Activated CD4-positive, alpha-beta T cell treated with anti-CD3 and anti-CD28 coated beads for 36 hours (primary cell): ENCODE measurements at places on chromosomes 11 and 22.

- DNase-seq: peak; percentile 51
These were observed 34.9 kb upstream of the CD82 start for GRCh38 chr11:44530413-44531115.

DNA sequence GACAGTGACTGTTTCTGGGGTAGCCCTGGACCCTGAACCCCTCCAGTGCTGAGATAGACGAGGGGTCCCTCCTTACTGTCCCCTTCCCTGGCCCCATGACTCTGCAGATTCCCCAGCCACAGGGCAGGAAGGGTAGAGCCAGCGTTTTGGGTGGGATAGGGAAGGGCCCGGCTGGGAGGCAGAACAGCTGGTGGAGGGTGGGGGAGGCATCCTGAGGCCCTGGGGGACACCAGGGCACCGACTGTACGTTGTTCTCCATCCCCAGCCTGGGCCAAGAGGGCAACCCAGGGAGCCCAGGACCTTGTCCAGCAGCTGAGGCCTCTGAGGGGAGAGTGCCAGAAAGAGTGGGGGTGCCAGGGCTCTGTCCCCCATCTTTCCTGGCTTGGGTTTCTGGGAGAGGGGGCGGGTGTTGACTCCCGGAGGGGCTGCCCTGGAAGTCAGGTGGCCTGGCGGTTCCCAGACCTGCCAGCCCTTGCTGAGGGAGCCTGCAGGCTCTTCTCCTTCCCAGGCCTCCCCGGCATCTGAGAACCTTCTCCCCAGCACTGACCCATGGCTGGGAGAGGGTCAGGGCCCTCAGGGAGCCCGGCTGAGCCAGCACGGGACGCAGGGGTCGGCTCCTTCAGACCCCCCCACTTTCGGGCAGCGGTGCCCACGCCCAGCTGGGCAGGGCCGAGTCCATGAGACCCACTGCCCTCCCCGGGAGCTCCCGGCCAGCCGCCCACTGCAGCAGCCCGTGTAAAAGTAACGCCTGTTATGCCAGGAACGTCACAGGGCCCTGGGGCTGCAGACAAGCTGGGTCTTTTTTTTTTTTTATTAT is 30.3 kb downstream of the IGF2 start:
- DNase-seq: no peak

DNA sequence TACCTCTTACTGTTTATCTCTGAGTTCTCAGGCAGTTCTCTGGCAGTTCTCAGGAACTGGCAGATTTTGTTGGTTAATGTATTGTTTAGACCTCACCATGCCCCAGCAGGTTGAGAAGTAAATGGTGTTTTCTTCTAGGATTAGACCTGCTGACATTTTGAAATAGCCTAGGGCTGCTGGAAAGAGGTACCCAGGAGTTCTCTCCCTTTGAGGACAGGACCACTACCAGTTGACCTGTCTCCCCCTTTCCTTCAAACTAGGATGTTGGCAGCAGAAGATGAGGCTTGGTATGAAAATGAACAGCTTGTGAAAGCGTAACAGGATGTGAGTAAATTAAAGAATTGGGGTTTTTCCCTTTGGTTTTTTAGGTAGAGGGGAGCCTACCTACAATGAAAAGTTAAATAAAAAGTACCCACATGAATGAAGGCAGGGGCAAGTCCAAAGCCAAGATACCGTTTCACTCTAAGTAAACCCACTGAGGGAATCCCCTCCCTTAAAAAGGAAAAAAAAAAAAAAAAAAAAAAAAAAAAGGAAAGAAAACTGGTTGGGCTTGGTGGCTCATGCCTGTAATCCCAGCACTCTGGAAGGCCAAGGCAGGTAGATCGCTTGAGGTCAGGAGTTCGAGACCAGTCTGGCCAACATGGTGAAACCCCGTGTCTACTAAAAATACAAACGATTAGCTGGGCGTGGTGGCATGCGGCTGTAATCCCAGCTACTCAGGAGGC is 96.2 kb downstream of the PDHX start:
- DNase-seq: peak; percentile 45

DNA sequence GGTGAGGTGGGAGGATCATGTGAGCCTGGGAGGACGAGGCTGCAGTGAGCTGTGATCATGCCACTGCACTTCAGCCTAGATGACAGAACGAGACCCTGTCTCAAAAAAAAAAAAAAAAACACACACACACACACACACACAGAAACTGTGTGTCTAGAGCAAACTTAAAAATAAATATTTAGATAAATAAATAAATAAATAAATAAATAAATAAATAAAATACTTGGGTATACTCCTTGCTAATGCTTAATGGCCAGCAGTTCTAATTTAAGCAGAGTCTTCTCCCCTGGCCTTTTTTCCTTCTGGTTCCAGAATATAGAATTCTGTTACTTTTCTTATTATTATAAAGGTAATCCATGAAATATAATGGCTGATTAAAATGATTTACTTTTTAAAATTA is 5.1 kb upstream of the ARL2 start:
- DNase-seq: no peak

DNA sequence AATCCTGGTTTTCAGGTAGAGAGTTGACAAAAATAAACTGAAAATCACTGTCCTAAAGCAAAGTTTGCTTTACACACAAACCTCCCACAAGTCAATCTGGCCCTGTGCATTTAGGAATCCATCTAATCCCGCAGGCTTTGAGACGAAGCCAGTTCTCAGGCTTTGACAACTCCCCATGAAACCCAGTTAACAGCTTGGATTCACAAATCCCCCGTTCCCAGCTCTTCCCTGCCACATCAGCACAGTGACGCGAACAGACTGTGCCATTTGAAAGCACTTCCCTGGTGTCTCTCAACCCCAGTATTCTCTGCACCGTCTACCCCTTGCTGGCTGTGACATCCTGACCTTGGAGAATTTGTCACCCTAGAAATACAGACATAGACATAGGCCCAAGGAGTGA is 117.8 kb downstream of the OPCML start:
- DNase-seq: no peak

- DNase-seq: peak; percentile 71
These were observed 19.2 kb downstream of the NPTXR start for GRCh38 chr22:38824585-38824984.

DNA sequence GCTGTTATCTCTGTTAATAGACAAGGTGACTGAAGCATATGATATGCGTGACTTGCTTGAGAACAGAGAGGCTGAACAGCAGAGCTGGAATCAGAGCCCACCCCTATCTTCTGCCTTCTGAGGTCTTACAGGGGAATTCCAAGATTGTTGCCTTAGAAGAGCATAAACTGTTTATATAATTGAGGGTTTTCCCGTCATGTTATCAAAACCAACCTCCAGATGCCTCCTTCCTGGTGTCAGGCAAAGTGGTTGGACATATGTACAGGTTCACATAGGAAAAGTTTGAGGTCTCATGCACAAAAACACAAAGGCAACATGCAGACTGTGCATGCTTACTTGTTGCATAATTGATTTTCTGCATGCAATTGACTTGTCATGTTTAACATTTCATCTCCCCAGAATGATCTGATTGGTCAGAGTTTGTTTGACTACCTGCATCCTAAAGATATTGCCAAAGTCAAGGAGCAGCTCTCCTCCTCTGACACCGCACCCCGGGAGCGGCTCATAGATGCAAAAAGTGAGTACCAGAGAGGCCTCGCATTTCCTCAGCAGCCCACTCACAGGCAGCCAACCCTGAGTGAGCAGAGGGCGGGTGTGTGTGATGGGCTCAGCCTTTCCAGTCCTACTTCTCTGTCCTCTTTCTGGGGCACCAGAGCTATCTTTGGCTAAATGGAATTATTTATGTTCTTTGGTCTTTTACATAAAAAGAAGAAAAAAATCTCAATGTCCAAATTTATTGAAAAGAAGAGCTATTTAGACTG is 88.9 kb downstream of the BMAL1 start:
- no peak for DNase-seq

DNA sequence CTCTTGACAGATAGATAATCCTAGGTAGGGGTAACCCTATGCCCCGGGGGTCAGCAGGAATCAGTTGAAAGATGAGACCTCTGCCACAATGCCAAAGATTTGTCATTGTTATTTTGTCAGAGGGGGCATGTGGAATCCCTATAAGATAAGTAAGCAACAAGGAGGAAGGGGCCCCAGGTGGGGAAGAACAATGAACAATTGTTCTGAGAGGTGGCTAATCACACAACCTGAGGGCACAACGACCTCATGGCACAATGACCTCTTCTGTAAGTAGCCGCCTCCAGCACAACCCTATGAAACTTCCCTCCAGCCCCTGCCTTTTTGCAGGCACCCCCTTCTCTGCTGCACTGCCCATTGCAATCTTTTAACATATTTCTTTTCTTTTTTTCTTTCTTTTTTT is 11.8 kb upstream of the FBLN1 start:
- DNase-seq: no peak

DNA sequence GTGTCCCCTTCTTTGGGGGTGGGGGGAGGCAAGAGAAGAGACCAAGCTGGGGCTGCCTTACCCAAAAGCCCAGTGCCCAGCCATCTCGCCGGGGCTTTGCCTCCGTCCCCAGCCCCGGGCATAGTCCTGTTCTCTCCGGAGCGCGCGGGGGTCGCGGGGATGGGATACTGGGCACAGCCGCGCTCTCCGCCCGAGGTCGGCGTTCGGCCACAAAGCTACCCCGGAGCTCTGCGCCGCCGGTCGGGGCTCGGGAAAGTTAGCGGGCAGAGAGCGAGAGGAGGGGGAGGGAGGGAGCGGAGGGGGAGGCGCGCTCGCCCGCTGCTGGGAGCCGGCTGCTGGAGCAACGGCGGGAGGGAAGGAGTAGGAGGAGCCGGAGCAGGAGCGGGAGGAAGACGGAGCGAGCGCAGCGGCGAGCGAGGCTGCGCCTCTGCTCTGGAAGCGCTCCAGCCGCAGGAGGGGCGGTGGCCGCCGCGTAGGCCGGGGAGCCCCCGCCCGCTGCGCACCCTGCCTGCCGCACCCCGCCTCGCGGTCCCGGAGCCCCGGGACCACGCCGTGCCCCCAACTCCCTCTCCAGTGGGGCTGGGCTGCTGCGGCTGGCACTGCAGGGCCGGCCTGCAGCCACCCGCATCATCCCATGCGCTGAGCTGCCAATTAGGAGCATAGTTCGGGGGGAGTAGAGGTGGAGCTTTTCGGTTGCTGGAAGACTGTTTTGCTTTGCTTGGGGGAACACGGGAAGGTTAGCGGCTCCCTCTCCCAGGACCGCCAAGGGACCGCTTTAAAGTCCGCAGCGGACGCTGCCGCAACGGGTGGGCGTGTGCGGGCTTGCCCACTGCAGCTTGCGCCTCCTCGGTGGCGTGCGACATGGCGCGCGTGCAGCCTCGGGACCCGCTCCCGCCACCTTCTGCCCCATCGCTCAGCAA is at the start of gene SCN4B:
TSS of gene SCN4B (minus strand) at position 272 of the 920 bp plus-strand sequence. CDS start at position 122, 150 bp downstream.
- DNase-seq: peak; percentile 40

- DNase-seq: peak; percentile 100
These were observed 271 bp downstream of the FKBP2 start for GRCh38 chr11:64241241-64241490.

GRCh38 chr11:18408558-18409291 is 3.4 kb upstream of the LDHC start:
- DNase-seq: peak; percentile 35

DNA sequence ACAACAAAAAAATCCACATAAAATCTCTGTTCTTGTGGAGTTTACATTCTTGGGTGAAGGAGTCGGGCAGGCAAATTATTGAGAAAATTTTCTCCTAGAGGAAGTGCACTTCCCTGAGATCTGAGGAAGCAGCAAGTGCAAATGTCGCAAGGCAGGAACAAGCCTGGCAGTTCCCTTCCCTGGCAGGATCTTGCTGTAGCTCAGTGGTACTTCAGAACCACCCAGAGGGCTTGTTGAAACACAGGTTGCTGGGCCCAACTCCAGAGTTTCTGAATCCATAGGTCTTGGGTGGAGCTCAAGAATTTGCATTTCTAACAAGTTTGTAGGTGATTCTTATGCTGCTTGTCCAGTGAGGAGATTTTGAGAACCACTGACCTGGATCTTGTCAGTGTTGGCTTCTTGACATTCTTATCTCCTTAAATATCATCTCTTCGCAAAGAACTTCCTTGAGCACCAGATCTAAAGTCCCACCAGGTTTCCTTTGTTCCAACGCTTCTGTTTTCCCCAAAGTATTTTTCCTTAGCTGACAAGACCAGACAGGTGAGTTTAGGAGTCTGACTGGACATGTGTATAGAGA is 9.6 kb downstream of the QSER1 start:
- DNase-seq: no peak

DNA sequence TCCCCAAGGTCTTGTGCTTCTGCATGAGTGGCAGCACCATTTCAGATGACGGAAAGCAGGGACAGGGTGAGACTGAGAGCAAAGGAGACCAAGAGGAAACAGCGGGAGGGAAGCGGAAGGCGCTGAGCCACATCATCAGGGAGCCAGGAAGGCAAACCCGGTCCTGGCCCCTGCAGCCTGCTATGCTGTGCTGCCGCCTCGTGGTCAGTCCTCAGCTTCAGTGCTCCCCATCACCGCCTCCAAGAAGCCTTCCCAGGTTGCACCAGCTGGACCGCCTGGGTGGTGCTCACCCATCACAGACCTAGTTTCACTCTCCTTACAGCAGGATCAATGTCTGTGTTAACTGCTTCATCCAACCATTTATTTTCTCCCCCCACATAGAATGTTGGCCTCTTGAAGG is 73.0 kb upstream of the PHF21B start:
- DNase-seq: peak; percentile 62

DNA sequence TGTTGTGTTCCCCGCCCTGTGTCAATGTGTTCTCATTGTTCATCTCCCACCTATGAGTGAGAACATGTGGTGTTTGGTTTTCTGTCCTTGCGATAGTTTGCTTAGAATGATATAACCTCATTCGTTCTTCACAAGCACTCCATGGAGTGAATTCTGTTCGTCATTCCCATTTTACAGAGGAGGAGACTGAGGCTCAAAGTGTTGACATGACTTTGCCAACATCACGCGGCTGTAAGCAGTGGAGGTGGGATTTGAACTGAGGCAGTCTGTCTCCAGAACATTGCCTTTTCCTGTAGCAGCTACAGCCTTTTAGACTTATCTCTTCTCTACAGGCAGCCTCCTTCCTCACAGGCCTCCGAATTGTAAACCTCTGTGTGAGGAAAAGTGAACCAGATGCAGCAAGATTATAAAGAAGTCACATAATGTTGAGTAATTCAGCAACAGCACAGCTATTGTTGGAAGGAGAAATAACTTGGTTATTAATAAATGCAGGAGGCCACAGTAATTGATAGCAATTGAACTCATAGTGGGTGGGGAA is 74.6 kb downstream of the MYO18B start:
- DNase-seq: no peak

GRCh38 chr22:45758603-45759002 is 87.0 kb downstream of the ATXN10 start:
- no peak for DNase-seq

DNA sequence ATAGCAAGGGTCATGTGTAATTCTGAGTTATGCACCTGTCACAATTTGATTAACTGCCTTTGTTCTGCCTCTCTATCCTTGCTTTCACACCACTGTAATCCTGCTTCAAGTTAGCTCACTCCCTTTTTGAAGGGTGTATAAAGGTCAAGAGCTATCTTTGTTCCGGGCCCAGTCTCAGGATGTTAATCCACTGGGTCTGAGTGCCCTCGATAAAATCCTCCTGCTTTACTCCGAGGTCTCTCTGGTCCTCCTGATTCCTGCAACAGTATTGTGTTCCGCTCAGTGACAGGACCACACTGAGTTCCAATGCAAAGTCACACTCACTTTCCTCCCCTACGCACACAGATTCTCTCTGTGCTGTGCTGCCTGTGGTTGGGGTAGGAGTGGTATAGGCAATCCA is 186.5 kb downstream of the DYNC2H1 start:
- no peak for DNase-seq

- DNase-seq: no peak
These were observed 51.0 kb upstream of the CARS1 start for GRCh38 chr11:3108183-3108721.

GRCh38 chr11:36254713-36255112 is 34.5 kb downstream of the COMMD9 start:
- no peak for DNase-seq
